ELR (cell line): ENCODE measurements at places on chromosomes 2 and 18.

GRCh38 chr18:48917579-48918517 is 32.9 kb downstream of the SMAD7 start:
- peak; percentile 58 for DNase-seq

GRCh38 chr18:32553174-32553573 is 82.5 kb upstream of the GAREM1 start:
- DNase-seq: no peak

GRCh38 chr18:77164026-77164425 is 31.4 kb upstream of the MBP start:
- no peak for DNase-seq

GRCh38 chr2:12742891-12743290 is 26.2 kb downstream of the TRIB2 start:
- no peak for DNase-seq

DNA sequence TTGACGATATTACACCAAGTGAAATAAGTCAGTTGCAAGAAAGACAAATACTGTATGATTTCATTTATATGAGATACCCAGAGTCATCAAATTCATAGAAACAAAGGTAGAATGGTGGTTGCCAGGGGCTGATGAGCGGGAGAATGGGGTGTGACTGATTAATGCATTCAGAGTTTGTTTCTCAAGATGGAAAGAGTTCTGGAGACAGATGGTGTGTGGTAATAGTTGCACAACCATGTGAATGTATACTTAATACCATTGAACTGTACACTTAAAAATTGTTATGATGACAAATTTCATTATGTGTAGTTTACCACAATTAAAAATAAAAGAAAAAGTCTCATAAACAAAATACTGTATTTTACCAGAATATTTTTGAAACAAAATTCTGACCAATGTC is 117.3 kb downstream of the PIGN start:
- no peak for DNase-seq

- DNase-seq: peak; percentile 64
Measured at GRCh38 chr2:190887089-190887488, 6.5 kb downstream of the GLS start.

GRCh38 chr18:3163968-3164367 is 55.8 kb downstream of the MYOM1 start:
- DNase-seq: no peak

- no peak for DNase-seq
Measured at GRCh38 chr2:28591711-28592335, 96.0 kb downstream of the PLB1 start.

DNA sequence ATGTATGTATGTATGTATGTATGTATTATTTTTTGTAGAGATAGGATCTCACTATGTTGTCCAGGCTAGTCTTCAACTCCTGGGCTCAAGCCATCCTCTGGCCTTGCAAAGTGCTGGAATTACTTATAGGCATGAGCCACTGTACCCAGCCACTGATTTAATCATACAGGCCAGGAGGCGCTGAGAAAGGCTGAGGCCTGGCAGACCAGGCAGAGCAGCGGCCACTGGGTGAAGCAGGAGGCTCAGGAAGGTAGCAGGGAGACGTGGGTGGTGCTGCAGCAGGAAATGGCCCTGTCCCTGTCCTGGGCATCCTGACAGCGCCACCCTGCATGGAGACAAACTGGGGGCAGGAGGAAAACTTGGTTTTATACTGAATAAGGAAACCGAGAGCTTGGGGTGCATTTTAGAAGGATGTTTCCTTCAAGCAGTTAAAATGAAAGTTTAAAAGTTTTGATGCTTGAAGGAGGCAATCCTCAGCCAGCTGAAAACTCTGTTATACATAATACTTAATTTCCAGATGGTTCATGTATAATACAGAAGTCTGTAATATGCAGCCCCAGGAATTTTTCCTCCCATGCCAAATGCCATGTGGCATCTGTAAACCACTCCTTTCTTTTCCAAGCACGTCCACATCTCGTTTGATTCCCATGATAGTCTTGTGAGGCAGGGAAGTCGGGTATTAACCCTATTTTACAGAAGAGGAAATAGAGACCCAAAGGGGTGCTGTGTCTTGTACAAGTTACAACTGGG is 182.4 kb downstream of the CELF4 start:
- peak; percentile 1 for DNase-seq

DNA sequence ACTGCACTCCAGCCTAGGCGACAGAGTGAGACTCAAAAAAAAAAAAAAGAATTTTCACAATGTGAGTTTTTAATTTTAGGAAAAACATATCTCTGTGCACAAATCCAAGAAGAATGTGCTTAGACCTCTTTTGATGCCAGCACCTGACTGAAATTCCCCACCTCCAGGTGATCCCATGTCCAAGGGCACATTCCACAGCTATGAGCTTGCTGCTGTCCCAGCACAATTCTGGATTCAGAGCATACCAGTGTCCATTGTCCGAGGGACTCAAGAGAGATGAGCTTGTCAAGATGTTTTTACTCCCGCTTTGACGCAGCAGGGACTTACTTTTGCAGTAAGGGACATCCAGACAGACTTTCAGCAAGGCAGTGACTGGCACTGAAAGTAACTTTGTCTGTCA is 489.1 kb upstream of the ACVR2A start:
- DNase-seq: no peak

GRCh38 chr2:133331436-133331835 is 236.8 kb downstream of the NCKAP5 start:
- no peak for DNase-seq

GRCh38 chr18:23934252-23934651 is 80.3 kb upstream of the TTC39C start:
- DNase-seq: no peak

GRCh38 chr2:98778741-98779483 is 48.0 kb upstream of the MGAT4A start:
- peak; percentile 31 for DNase-seq

GRCh38 chr2:157720504-157720903 is 91.8 kb upstream of the ACVR1C start:
- no peak for DNase-seq

- no peak for DNase-seq
Measured at GRCh38 chr2:3696545-3696944, 6.8 kb upstream of the DCDC2C start.

DNA sequence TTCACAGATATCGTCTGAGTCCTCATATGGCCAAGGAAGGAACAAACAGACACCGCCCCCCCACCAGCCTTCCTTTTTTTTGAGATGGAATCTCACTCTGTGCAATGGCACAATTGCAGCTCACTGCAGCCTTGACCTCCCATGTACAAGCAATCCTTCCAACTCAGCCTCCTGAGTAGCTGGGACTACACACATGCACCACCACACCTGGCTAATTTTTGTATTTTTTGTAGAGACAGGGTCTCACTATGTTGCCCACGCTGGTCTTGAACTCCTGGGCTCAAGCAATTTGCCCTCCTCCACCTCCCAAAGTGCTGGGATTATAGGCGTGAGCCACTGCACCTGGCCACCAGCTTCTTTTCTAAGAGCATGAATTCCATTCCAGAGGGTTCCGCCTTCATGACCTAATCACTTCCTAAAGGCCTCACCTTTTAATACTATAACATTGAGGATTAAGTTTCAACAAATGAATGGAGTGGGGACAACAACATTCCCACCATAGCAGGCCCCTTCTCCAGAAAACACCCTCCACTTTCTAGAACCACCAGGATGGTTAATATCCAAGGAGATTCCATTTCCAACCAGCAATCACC is 2.2 kb upstream of the TMBIM1 start:
- no peak for DNase-seq

- no peak for DNase-seq
Measured at GRCh38 chr2:241811201-241811951, 2.4 kb downstream of the NEU4 start.
